K562 (cell line): ENCODE measurements at places on chromosomes 4 and X. TPM values are rescaled to one million over a fixed set of nuclear protein-coding genes. Genes with fewer than 3 reads are reported as not detected.

GAGE12H gene
- total RNA-seq: not detected in 2 replicates

CLDN34 gene
- not detected in 2 replicates for total RNA-seq

USP26 gene
- 0.20 and 0.47 TPM in 2 replicates for total RNA-seq

- H3K4me1 ChIP-seq: no peaks in the 10 kb centered on the region
- H3K27ac ChIP-seq: no peak overlapping the region
- no peaks in the 10 kb centered on the region for H3K36me3 ChIP-seq
These were observed 151.1 kb upstream of the FTHL17 start for GRCh38 chrX:31222946-31223345.

DNA sequence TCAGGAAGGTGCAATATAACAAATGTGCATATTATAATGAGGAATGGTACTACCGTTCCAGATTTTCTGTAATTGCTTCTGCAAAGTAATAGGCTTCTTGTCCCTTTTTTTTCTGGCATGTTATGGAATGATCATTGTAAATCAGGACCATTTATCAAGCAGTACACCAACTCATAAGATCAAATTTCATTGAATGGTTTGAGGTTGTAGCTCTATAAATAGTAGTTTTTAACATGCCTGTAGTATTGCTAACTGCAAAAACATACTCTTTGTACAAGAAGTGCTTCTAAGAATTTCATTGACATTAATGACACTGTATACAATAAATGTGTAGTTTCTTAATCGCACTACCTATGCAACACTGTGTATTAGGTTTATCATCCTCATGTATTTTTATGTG is 12.6 kb downstream of the IBSP start:
- H3K4me3 ChIP-seq: no peak overlapping the region
- H3K36me3 ChIP-seq: no peaks in the 10 kb centered on the region
- H3K27me3 ChIP-seq: peaks cover 4% of the 10 kb centered on the region; the same call in 1 of the 3 replicates
- H3K27ac ChIP-seq: no peak overlapping the region
- H3K4me1 ChIP-seq: no peaks in the 10 kb centered on the region
